ENCODE measurements at places on chromosomes 16 and 17. TPM values are rescaled to one million over a fixed set of nuclear protein-coding genes. Genes with fewer than 3 reads are reported as not detected.

DNA sequence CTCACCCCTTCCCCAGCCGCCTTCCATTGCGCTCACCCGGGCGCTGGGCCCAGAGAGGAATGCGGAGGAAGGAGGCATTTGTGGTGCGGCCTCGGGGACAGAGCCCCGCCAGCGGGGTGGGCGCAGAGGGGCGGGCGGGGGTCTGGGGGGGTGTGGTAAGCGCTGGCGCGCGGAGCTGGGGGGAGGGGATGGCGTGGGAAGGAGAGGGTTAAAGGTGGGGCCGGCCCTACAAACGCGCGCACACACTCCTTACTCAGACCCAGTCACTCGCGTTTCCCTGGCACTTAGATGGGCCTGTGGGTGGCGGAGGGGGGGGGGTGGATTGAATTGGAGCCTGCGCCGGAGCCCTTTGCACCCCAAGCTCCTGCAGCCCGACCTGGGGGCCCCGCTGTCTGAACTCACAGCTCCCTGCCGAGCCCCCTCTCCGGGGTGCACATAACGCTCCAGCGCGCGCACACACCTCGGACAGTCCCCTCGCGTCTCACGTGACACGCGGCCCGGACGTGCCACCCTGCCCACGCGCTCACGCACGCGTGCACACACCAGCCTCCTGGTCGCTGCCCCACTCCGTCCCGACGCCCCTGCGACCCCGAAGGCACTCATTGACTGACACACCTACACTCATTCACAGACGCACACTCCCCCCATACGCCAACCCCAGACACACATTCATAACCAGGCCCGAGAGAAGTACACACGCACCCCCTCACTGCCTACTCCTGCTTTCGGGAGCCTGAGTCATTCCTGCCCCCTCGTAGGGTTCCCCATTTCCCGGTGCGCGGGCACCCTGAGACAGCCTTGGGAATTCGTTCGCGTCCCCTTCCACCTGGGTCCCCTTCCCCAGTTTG is 844 bp downstream of the TBKBP1 start:
- peak; percentile 52 for DNase-seq
- peaks cover 29% of the 10 kb centered on the region for H3K4me1 ChIP-seq
- peak overlapping the region; percentile 99 for H3K4me3 ChIP-seq
- H3K36me3 ChIP-seq, result no peaks in the 10 kb centered on the region

GRCh38 chr17:6386041-6386630 is 48.8 kb downstream of the AIPL1 start:
- no peaks in the 10 kb centered on the region for H3K36me3 ChIP-seq
- no peak overlapping the region for H3K27ac ChIP-seq
- no peaks in the 10 kb centered on the region for H3K4me1 ChIP-seq
- no peak for DNase-seq

DNA sequence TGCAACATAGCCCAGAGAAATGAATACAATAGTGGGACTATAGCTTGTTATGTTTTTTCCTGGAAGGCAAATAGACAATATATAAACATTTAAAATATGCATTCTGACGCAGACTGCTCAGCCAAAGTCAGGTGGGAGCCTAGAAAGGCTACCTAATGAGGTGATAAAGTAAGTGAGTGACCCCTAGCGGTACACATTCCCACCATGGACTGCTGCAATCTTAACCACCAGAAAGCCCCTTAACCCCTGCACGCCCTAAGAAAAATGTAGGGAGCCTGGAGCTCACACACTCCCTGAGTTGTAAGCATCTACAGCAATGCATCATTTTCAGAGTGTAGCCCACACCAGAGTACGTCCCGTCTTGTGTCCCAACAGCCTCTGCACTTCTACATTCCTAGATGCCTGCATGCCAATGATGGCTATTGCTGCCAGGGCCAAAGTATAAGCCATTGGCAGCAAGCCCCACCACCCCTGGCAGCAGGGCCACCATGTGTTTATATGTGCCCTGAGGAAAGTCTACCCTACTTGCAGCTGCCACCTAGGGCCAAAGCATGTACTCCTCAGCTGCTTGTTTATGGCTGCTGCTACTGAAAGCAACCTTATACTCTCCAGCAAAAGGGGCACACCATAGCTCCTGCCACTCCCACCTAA is 127.6 kb downstream of the KIF2B start:
- H3K36me3 ChIP-seq, result no peaks in the 10 kb centered on the region
- no peak overlapping the region for H3K4me3 ChIP-seq
- no peaks in the 10 kb centered on the region for H3K27me3 ChIP-seq
- no peak overlapping the region for H3K27ac ChIP-seq

DNA sequence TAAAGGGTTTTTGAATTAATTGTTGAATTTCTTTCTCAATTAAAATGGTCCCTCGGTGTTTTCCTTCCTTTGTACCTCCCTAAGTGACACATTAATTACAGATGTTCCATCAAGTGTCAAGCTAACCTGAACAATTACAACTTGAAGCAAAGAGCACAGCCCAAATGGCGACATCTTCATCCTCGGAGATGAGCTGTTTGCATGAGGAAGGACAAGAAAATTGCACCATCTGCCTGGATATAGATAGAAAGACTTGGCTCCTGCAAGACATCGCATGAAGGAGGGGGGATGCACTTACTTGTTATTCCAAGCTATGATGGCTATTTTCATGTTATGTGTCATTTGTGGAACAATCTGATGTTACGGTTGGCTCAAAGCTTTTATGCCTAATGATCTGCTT is 86.4 kb upstream of the ZKSCAN2 start:
- H3K4me1 ChIP-seq, result no peaks in the 10 kb centered on the region
- no peaks in the 10 kb centered on the region for H3K27me3 ChIP-seq
- H3K4me3 ChIP-seq, result no peak overlapping the region
- H3K36me3 ChIP-seq, result no peaks in the 10 kb centered on the region

GRCh38 chr17:82831041-82831817 is 8.6 kb downstream of the ZNF750 start:
- no peaks in the 10 kb centered on the region for H3K4me1 ChIP-seq
- no peak overlapping the region for H3K4me3 ChIP-seq
- H3K27me3 ChIP-seq, result no peaks in the 10 kb centered on the region

DNA sequence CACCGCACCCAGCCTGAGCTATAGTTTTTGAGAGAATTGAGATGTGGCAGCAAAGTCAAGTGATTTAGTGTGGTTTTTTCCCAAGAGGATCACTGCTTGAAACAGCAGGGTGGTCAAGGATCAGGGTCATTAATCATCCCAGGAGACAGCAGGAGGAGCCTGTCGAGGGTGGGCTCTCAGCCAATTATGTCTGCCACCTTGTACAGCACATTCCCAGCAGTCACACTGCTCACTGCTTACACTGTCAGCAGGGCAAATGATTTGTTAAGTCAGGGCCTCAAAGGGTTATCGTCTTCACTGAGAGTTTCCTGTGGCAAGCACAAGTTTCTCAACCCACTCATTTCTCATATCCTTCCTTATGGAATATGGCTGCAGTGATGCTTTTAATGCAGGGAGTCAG is 13.2 kb downstream of the B3GNT9 start:
- H3K36me3 ChIP-seq, result no peaks in the 10 kb centered on the region
- H3K27ac ChIP-seq, result no peak overlapping the region
- no peaks in the 10 kb centered on the region for H3K27me3 ChIP-seq
- DNase-seq, result no peak
- H3K4me3 ChIP-seq, result no peak overlapping the region

The RPL13 gene
- 5,570 TPM for total RNA-seq

The C16orf92 gene
- total RNA-seq, result not detected

DNA sequence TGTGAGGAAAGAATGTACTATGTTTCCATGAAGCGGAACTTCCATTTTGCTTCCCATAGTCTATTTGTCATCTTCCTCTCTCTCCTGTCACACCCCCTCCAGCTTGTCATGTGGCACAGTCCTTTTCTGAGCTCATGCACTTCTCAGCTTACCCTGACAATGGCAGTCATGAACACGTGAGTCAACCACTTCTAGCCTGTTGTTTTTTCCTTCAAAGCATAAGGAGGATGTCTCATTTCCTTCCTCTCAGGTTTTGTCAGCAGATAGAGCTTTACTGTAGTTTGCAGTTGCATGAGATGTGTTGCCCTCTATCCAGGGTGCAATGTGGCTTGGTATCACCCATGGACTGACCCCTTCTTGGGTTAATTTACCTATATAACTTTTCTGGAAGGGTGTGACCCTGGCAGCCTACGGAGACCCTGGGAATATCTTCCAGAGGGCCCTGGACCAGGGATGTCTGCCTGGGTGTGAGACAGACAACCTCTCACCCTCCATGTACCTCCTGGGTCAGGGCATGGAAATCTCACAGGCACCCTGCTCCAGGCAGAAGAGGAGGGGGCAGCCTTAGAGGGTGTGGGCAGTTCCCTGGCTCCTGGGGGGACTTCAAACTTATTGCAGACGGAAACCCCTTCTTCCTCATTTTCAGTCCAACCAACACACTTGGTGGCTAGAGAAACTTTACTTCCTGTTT is 4.0 kb upstream of the ZNF267 start:
- H3K4me3 ChIP-seq, result no peak overlapping the region
- no peaks in the 10 kb centered on the region for H3K27me3 ChIP-seq
- no peaks in the 10 kb centered on the region for H3K36me3 ChIP-seq
- peaks cover 17% of the 10 kb centered on the region for H3K4me1 ChIP-seq
- peak overlapping the region; percentile 80 for H3K27ac ChIP-seq
- DNase-seq, result peak; percentile 77

All from body of pancreas (tissue), 4 donors.